ENCODE measurements at places on chromosomes 2 and 18.

DNA sequence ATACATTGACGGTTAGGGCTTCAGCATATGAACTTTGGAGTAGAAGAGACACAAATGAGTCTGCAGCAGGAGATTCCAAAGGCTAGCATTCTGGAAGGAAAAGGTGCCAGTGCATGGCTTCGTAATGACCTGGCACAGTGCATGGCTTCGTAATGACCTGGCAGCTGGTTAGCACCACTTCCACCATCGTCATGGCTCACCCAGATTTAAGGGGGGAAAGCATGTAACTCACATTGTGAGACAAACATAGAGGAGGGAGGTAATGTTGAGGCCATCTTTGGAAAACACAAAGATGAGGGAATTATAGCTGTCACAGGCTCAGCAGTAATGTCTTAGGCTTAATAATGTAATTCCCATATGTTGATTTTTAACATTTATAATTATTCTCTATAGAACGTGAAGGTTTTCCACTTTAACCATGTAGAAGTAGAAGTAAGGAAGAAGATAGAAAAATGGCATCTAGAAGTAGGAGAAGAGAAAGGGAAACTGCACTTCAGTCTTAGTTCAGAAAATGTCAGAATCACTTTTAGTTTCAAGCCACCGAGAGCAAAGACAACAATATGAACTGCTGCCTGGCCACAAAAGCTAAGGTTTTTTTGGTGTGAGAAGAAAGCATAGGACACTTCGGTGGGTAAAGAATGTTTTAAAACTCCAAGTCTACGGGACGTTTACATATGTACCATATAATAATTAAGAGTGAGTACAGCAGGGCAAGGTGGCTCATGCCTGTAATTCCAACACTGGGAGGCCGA is 6.8 kb upstream of the STK25 start:
- DNase-seq = no peak

DNA sequence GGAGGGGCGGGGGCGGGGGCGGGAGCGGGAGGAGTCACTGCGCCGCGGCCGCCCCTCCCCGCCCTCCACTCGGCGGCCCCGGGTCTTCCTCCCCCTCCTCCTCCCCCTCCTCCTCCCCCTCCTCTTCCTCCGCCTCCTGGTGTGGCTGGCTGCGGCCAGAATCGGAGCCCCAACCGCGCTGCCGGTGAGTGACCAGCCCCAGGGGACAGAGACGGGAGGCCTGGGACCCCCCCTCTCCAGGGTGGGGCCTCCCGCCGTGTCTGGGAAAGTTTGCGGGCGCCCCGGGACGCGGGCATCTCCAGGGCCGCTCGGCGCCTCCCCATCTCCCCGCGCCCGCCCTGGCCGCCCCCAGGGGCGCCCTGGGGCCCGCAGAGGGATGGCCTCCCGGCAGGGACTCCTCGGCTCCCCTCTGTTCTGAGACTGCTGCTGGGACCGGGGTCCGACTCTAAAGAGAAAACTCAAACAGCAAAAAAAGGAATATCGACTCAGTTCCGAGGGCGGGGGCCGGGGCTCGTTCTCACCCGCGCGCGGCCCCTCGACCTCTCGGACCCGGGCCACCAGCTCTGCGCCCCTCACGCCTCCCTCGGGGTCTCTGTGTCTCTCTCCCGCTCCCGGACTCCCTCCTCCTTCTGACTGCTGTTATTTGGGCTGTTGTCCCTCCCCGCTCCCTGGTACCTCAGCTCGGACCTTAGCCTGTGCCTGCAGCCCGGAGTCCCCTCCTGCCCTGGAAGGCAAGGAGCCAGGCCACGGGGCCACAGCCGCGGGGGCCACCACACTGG is at the start of gene STON1:
TSS of gene STON1 (plus strand) at position 122 of the 779 bp plus-strand sequence. CDS start 50,480 bp downstream, outside the sequence.
- peak; percentile 40 for DNase-seq

GRCh38 chr2:175560521-175561169 is 379.1 kb upstream of the ATP5MC3 start:
- DNase-seq = no peak

DNA sequence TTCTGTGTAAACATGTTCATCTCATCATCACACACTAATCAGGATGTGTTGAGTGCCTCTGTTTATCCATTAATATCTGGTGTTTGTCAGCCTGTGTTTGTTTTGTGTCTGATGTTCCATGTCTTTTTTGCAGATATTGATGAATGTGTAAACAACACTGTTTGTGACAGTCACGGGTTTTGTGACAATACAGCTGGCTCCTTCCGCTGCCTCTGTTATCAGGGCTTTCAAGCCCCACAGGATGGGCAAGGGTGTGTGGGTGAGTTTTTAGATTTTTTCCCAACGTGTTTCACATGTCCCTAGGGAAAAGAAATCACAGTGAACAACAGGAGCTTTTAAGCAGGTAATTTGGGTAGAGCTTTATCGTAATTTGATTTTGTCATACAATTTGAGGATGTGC is 133.7 kb upstream of the RASGRP3 start:
- DNase-seq = no peak

GRCh38 chr2:117523267-117523666 is 291.2 kb upstream of the DDX18 start:
- peak; percentile 60 for DNase-seq

- no peak for DNase-seq
These were observed 496.7 kb upstream of the MYT1L start for GRCh38 chr2:2827761-2828221.

DNA sequence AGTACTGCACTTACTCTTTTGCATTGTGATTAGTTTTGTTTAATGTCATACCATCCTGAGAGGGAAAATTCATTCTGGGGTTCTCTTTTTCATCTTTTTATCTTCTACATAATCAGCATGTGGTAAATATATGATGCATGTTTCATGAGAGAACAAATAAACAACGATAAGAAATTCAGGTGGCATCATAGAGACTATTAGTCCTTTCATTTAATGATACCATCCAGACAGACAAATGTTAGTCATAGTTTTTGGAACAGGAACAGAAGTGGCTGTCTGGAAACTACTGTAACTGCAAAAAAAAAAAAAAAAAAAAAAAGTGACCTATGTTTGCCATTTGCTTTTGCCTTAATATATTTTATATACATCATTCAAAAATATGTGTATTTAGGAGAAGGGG is 761.0 kb downstream of the EPHA4 start:
- no peak for DNase-seq

GRCh38 chr2:205670292-205670691 is 12.0 kb upstream of the NRP2 start:
- DNase-seq = no peak

GRCh38 chr2:118627156-118627555 is 220.3 kb downstream of the EN1 start:
- DNase-seq = no peak

DNA sequence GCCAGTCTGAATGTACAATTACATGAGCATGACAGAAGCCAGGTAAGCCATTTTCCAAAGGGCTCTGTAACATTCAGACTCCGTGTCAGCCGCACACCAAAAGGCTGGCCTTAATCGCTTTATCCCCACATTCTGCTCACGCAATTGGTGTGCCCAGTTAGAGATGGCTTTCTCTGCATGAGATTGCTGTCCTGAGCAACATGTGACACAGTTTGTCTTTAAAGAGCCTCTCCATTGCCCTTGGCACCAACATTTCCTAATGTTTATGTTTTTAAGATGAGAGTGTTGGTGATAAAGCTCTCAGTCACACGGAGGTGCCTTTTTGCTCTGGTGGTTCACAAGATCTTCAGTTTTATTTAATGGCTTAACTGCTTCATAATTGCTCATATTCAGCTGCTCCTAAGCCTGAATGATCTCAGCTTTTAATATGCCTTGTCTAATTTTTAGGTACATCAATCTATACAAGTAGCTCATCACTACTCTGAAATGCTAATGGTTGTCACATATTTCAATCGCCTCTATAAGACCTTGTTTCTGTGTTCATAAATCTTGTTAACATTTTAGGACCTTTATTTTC is 164.8 kb upstream of the ACVR2A start:
- DNase-seq = no peak

- DNase-seq = no peak
These were observed 705 bp downstream of the EFR3B start for GRCh38 chr2:25042321-25043240.

DNA sequence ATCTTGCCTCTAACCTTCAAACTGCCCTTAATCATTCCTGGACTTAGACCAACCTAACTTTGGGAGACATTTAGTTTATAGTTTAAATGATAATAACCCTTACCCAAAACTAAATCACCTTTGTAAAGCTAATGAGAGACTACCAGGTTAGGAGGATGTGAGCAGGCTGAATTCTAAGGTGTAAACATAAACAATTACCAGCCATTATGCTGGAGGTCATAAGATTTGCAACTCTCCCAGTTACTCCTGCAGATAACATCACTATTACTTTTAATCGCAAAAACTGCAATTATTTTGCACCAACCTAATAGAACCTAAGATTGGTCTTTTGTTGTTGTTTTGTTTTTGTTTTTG is 86.5 kb upstream of the MSH6 start:
- no peak for DNase-seq

GRCh38 chr2:121855510-121855909 is 100.1 kb downstream of the TSN start:
- DNase-seq = no peak

DNA sequence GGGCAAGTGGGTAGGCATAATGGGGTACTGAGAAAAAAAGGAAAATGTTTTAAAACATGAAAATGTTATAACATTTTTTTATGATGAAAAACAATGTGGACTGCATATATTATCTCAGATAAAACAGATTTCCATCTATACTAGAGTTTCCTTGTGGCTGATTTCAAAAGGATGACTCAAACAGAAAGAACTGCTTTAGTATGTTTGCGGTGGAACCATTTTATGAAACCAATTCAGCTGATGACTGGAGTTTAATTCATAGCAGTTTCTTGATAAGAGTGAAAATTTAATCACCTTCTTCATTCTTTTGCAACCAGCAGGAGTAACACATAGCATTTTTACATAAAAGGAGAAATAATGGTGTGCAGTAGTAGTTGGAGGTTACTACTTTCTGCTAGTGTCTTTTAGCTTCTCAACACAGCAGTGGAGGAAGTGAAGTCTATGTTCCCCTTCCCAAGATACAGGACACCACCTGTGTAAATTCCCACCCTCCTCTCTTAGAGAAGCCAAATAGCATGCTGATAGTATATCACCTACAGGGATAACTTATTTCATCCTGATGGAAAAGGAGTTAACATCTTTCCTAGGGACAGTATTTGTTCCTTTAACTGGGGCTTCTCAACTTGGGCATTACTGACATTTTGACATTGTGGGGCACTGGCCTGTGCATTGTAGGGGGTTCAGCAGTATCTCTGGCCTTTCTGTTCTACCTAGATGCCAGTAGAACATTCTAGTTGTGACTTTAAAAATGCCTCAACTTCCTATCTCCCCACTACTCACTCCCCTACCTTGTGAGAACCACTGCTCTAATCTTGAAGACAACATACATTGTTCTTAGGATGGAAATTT is 29.9 kb downstream of the PELI1 start:
- DNase-seq = no peak

GRCh38 chr2:172427990-172428831 is 825 bp downstream of the ITGA6 start:
- peak; percentile 40 for DNase-seq

DNA sequence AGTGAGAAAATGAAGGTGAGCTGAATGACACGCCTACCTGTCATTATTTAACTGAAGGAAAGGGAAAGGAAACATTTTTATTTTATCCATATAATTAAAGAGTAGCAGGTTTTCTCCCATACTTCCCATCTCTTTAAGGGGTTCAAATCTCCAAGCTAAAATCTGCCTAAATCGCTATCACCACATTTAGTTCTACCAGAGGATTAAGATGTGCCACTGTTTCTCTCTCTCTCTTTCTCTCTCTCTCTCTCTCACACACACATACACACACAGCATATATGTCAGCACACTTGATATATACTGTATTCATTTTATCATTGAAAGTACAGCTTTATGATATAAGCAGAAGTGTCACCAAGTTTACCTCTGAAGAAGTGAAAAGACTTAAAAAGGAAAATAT is 3.1 kb downstream of the WIPF1 start:
- no peak for DNase-seq

DNA sequence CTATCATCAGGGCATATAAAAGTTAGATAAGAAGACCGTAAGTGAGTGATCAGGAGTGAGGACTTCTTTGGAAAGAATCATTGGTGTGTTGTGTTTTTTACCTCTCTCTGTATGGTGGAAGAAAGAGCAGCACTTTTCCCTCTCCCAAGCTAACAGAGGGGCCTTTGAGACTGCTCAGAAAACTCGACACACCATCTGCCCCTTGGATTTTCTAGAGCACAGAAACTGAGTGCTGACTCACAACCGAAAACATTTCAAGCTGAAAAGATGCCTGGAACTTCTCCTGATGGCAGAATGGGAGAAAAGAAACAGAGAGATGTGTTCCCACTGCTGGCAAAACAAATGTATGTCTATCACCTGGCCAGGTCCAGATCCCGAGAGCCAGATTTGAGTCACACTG is 156.6 kb downstream of the DNAH7 start:
- DNase-seq = no peak

DNA sequence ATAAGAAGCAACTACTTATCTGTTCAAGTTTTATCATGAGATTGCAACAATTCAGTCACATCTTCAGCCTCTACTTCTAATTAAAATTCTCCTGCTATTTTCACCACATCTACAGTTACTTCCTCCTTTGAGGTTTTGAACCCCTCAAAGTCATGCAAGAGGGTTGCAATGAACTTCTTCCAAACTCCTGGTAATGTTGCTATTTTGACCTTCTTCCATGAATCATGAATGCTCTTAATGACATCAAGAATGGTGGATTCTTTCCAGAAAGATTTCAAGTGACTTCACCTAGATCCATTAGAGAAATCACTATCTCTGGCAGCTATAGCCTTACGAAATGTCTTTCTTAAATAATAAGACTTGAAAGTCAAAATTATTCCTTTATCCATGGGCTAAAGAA is 1052.8 kb upstream of the NRXN1 start:
- no peak for DNase-seq

- no peak for DNase-seq
These were observed 10.2 kb upstream of the ALPP start for GRCh38 chr2:232368311-232368731.

DNA sequence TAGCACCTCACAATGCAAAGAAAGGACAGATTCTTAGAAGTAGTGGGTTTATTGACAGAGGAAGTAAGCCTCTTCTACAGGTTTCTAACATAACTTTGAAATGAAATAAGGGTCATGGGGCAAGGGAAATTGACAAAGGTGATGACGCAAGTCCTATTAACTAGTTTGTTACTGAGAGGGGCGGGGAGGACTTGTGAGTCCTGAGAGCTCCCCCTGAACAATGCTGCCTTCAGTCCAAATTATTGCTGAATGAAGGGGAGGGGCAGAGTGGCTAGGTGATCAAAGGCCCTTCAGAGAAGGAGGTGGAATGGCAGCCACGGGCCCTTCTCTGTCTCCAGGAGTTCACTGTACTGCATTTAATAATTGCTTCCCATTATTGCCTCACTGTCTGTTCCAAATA is 390.0 kb downstream of the MEIS1 start:
- no peak for DNase-seq

- DNase-seq = no peak
These were observed 427.4 kb upstream of the GYPC start for GRCh38 chr2:126228531-126228930.

DNA sequence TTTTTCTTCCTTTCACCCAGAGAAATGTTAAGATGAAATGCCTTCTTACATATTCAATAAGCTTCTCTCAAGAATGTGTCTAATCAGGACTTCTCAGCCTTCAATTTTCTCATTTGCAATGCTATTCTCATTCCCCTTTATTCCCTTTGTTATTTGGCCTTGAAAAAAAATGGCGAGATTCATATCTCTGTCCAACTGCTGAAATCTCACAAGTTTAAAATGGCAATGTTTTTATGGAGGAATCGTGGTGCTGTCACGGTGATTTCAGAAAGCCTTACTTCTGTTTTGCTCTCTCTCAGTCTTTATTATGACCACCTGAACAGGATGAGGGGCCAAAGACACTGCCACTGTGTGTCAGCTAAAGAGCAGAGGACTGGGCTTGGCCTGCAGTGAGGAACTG is 928.5 kb downstream of the DCC start:
- no peak for DNase-seq

GRCh38 chr2:172709566-172710291 is 25.9 kb upstream of the RAPGEF4 start:
- no peak for DNase-seq

Data from liver (tissue), 10 donors.